ENCODE measurements at places on chromosomes 11 and 22. TPM values are rescaled to one million over a fixed set of nuclear protein-coding genes. Genes with fewer than 3 reads are reported as not detected.
A peak's percentile ranks its signal among the peaks of the same experiment; 100 is the strongest.

Gene PIH1D2
- total RNA-seq = 1.2 TPM

GRCh38 chr11:128868841-128869671 is 2.0 kb upstream of the KCNJ1 start:
- no peak overlapping the region for H3K4me3 ChIP-seq
- DNase-seq = no peak
- no peak overlapping the region for H3K27ac ChIP-seq

Gene CHRM1
- total RNA-seq = not detected

DNA sequence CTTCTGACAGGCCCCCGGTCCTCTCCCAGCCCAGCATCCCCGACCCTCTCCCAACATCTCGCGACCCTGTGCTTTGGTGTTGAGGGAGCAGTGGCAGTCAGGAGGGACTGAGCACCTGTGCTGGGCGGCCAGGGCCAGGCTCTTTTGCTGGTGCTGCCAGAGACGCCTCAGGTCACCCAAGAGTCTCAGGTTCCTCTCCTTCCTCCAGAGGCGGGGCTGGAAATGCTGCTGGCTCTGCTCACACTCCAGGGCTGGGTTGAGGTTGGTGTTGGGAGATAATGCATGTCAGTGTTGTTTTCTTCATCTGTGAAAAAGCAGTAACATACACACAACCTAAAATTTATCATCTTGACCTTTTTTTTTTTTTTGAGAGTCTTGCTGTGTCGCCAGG is 1.2 kb upstream of the IGLL1 start:
- no peak overlapping the region for H3K4me3 ChIP-seq
- no peaks in the 10 kb centered on the region for H3K36me3 ChIP-seq
- no peak for DNase-seq
- H3K4me1 ChIP-seq = no peaks in the 10 kb centered on the region

- H3K27ac ChIP-seq = peak overlapping the region; percentile 12
- no peaks in the 10 kb centered on the region for H3K27me3 ChIP-seq
- no peaks in the 10 kb centered on the region for H3K36me3 ChIP-seq
Measured at GRCh38 chr11:44702889-44703288, 23.9 kb upstream of the TSPAN18 start.

Gene ADM2
- not detected for total RNA-seq

DNA sequence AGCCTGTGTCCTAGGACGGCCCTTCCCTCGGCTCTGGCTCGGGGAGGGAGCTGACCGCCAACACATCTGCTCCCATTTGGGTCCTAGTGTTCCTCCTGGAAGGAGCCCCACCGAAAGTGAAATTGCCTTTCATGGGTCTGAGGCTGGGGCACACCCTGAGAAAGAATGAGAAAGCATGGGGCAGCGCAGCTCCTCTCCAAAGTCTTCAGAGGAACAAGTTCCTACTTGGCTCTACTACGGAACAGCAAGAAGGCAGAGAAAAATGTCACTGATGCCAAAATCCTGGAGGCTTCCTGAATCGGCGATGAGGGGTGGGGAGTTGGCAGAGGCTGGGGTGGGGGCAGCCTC is 41.5 kb upstream of the MYEOV start:
- H3K27ac ChIP-seq = no peak overlapping the region
- H3K4me1 ChIP-seq = no peaks in the 10 kb centered on the region
- H3K36me3 ChIP-seq = no peaks in the 10 kb centered on the region
- H3K4me3 ChIP-seq = no peak overlapping the region
- no peak for DNase-seq
- H3K27me3 ChIP-seq = no peaks in the 10 kb centered on the region

- H3K36me3 ChIP-seq = no peaks in the 10 kb centered on the region
- H3K4me3 ChIP-seq = no peak overlapping the region
- no peak overlapping the region for H3K27ac ChIP-seq
- no peak for DNase-seq
- H3K27me3 ChIP-seq = no peaks in the 10 kb centered on the region
- no peaks in the 10 kb centered on the region for H3K4me1 ChIP-seq
Measured at GRCh38 chr11:124176925-124177715, 6.0 kb upstream of the OR10D3 start.

Gene NXPE4
- total RNA-seq = not detected

GRCh38 chr11:121393855-121394254 is 58.3 kb upstream of the SORL1 start:
- no peak overlapping the region for H3K4me3 ChIP-seq
- no peaks in the 10 kb centered on the region for H3K4me1 ChIP-seq
- DNase-seq = no peak
- no peaks in the 10 kb centered on the region for H3K27me3 ChIP-seq
- H3K36me3 ChIP-seq = no peaks in the 10 kb centered on the region
- no peak overlapping the region for H3K27ac ChIP-seq

DNA sequence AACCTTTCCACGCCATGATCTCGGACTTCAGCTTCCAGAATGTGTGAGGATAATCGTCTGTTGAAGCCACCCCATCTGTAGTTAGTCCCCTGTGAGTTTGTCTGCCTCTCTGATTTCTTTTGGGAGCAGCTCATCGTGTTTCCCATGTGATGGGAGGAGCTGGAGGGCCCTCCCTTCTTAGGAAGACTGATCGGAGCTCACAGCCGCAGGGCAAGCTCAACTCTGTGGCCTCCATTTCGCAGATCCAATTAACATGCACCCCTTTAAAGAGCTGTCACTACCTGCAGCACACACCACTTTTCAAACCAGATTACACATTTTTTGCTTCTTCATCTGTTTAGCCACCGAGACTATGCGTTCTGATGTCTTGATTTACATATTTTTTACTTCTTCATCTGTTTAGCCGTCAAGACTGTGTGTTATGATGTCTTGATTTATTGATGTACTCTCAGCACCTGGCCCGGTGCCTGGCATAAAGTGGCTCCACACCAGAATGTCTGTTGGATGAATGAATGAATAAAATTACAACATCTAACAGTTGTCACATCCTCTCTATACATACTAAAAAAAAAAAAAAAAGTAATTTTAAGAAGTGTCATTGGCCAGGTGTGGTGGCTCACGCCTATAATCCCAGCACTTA is 14.9 kb upstream of the PPFIA1 start:
- no peaks in the 10 kb centered on the region for H3K36me3 ChIP-seq
- no peak for DNase-seq
- H3K4me3 ChIP-seq = no peak overlapping the region
- H3K27me3 ChIP-seq = no peaks in the 10 kb centered on the region
- H3K4me1 ChIP-seq = no peaks in the 10 kb centered on the region

Gene KRTAP5-7
- not detected for total RNA-seq

GRCh38 chr11:46760429-46761128 is 41.6 kb downstream of the F2 start:
- H3K4me3 ChIP-seq = no peak overlapping the region
- H3K36me3 ChIP-seq = peaks cover 86% of the 10 kb centered on the region
- no peaks in the 10 kb centered on the region for H3K4me1 ChIP-seq
